ENCODE measurements at places on chromosomes 7 and 10. TPM values are rescaled to one million over a fixed set of nuclear protein-coding genes. Genes with fewer than 3 reads are reported as not detected.

GRCh38 chr10:110699859-110700468 lies 55.8 kb downstream of the RBM20 start:
- no peak for DNase-seq

OR2A12 gene
- not detected for total RNA-seq

DNA sequence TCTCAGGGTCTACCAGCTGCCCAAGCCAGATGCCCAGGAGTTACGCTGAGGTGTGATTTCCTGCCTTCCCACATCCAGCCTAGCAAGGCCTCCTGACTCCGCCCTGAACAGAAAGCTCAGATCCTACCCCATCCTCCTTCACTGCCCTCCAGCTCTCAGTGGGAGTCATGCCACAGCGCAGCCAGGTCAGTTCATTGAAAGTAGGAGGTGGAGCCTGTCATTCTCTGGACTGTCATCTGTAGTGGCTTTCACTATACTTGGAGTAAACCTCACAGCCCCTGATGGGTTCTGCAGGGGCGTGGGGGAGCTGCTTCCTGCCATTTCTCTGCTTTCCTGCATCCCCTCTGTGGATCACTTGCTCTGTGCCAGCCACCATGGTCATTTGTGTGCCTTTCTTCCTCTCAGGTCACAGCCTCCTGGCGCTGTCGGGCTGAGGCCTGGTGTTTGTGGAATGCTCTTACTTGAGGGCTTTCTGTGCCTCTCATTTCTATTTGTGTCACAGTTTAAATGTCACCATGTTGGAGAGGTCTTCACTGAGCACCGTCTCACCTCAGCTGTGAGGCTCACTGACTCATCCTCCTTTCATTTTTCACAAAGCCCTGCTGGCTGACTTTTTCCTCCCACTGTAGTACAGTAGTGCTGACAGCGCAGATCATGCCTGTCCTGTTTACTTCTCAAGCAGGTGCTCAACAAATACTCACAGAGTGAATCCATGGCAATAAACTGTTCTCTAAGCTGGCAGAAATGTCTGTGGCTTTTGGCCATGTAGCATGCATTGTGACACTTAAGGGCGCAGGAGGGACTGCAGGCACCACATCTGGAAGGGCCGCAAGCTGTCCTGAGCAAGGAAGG lies 61.0 kb upstream of the TMEM248 start:
- no peak for DNase-seq

DNA sequence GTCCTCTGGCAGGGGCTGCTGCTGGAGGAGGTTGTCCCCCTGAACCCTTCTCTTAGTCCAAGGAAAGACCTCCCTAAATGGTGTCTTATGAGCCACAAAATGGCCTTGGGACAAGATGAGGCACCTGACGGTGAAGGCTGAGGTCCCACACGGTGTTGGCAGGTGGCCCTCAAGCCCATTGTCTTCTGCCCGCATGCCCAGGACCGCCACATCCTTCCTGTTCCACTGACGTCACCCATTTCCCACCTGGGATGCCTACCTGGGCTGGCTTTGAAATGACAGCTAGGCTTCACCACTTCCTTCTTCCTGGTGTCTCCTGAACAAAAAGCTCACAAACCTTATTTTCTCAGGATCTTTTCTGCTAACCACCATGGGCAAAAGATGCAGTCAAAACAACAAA lies 2.1 kb upstream of the DMBT1 start:
- no peak for DNase-seq

GIMAP6 gene
- total RNA-seq = 33.5 TPM

GRCh38 chr10:53536322-53536721 lies 763.7 kb upstream of the MBL2 start:
- DNase-seq = no peak

DNA sequence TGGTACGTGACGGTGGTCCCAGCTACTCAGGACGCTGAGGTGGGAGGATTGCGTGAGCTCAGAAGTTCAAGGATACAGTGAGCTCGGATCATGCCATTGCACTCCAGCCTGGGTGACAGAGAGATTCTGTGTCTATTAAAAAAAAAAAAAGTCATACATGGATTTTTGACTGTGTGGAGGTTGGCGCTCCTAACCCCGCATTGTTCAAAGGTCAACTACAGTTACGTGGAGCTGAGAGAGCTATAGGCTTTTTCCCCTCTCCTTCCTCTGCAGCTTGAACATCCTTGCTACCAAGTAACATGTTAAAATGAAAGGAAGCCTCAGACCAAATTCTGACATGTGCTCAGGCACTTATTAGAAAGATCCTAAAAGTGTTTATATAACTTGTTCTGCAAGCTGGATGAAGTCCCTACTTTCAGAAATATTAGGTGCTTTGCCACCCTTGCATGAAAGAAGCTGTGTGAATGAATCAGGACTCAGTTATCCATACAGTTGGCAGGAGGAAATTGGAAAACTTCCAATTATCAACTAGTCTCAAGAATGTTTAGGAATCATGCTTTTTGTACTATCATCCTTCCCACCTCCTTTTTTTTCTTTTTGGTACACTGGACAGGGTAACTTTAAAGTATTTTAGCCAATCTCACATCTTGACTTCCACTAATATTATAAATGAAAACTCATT lies 12.5 kb upstream of the ST7 start:
- no peak for DNase-seq

- no peak for DNase-seq
Measured at GRCh38 chr7:104984585-104985258, 29.3 kb upstream of the KMT2E start.

- DNase-seq = no peak
Measured at GRCh38 chr7:106071999-106072714, 40.0 kb downstream of the SYPL1 start.

SRPK2 gene
- total RNA-seq = 26.8 TPM

- peak; percentile 90 for DNase-seq
Measured at GRCh38 chr10:944034-944831, 12.7 kb upstream of the LARP4B start.

- DNase-seq = no peak
Measured at GRCh38 chr10:86592413-86592812, 61.9 kb upstream of the OPN4 start.

TAS2R5 gene
- total RNA-seq = 0.27 TPM

DNA sequence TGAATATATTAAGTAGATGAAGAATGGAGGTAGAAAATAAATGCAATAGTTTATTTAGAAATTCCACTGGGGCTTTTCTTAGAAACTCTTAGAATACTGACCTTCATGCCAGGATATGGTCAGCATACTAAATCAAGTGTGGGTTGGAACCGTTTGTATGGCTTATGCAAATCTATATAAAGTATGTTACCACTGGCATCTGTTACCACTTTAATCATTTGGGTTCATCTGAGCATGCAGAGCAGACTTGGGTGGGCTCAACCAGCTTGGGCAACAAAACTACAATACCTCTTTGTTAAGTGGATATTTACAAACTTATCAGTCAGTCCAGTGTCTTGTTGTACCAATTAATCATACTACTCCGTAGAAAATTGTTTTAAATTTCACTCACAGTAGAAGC lies 125.8 kb downstream of the CRPPA start:
- no peak for DNase-seq

PRXL2A gene
- total RNA-seq = 102 TPM

GRCh38 chr10:58003945-58004344 lies 263.7 kb downstream of the IPMK start:
- DNase-seq = no peak

CYP3A4 gene
- total RNA-seq = not detected

DNA sequence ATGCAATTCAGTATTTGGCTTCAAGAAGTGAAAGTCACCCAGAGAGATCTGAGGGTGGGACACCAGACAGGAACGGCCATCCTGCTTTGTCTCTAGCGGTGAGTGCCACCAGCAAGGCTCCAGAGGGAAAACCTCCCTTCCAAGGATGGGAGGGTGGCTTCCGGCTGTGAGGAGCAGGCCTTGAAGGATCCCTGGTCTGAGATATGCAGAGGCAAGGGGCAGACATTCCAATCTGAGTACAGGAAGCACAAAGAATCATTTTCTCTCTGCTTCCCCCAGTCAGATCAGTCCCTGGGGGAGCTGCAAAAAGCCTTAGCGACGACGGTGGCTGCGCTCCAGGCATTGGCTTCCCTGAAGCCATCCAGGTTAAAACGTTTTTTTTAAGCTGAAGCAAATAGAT lies 167.4 kb downstream of the TEX36 start:
- DNase-seq = no peak

DNA sequence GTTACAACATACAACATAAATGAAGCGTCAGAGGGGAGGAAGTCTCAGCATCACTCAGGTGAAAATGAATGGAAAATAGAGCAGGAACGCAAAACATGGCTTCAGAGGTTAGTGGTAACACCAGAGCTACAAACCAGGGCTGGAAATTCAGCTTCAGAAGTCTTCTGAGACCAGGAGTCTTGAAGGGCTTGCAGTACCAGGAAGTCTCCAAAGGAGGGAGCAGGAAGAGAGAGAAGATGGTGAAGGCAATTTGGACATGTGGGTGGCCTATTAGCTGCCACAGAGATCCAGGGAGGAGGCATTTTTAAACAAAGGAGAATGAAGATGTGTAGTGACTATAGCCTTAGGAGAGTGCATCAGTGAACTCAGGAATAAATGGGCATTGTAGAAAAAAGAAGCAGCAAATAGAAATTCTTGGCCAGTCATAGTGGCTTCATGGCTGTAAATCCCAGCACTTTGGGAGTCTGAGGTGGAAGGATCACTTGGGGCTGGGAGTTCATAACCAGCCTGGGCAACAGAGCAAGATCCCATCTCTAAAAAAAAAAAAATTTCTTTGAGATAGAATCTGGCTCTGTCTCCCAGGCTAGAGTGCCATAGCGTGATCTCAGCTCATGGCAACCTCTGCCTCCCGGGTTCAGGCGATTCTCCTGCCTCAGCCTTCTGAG lies 9.3 kb upstream of the TET1 start:
- no peak for DNase-seq

GRCh38 chr7:134368851-134369544 lies 52.3 kb upstream of the SLC35B4 start:
- DNase-seq = no peak

AMPH gene
- 2.4 TPM for total RNA-seq

- no peak for DNase-seq
Measured at GRCh38 chr10:73841526-73842285, 30.3 kb upstream of the NDST2 start.

DNA sequence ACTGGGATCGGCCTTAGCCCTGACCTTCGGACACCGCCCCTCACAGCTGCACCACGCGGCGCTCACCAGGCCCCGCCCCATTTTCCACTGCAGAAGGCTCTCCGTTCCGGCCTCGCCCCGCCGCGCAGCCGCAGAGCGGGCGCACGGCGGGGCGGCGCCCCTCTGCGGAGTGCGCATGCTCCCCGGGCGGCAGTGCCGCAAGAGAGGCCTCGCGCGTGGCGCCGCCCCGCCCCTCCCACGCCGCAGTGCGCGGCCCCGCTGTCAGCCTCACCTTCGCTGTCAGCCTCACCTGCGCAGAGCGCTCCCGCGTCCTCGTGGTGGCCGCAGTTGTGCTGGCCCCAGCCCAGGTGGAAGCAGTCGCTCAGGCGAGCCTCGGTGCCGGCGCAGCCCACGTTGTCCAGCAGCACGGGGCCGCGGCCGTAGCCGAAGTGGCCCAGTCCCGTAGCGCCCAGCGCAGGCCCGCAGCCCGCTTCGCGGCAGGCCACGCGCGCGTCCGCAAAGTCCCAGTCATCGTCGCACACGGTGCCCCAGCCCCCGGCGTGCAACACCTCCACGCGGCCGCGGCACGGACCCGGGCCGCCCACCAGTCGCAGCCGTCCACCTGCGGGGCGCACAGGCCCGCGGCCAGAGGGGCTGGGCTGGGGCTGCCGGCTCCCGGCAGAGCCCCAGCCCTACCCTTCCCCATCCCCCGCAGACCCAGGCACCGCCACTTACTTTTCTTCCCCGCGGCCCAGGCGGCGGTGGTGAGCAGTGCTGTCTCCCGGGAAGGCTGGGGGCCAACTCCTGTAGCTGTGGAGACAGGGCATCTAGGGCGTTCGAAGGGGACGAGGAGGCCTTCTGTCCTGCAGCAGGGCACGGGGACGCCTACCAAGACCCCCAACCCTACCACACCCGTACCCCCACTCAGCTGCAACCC lies 16.1 kb downstream of the SSC4D start:
- peak; percentile 98 for DNase-seq

NFKB2 gene
- 15.1 TPM for total RNA-seq

NOLC1 gene
- 25.8 TPM for total RNA-seq

GRCh38 chr10:65968871-65969270 lies 957.0 kb upstream of the LRRTM3 start:
- no peak for DNase-seq

FZD8 gene
- total RNA-seq = 9.0 TPM

- no peak for DNase-seq
Measured at GRCh38 chr7:12320241-12320986, 83.3 kb downstream of the VWDE start.

POU6F2 gene
- total RNA-seq = 0.24 TPM

- DNase-seq = no peak
Measured at GRCh38 chr10:23197416-23197861, 5.3 kb downstream of the PTF1A start.

COBL gene
- total RNA-seq = 88.3 TPM

Data from Right ventricle myocardium inferior (tissue), 1 donor.